ENCODE measurements at places on chromosomes 6 and 20.

- no peak for DNase-seq
These were observed 8.4 kb downstream of the CST7 start for GRCh38 chr20:24957326-24958016.

GRCh38 chr6:143248359-143248758 is 187.7 kb downstream of the AIG1 start:
- no peak for DNase-seq

GRCh38 chr6:116366740-116367275 is 3.9 kb upstream of the DSE start:
- DNase-seq: no peak

DNA sequence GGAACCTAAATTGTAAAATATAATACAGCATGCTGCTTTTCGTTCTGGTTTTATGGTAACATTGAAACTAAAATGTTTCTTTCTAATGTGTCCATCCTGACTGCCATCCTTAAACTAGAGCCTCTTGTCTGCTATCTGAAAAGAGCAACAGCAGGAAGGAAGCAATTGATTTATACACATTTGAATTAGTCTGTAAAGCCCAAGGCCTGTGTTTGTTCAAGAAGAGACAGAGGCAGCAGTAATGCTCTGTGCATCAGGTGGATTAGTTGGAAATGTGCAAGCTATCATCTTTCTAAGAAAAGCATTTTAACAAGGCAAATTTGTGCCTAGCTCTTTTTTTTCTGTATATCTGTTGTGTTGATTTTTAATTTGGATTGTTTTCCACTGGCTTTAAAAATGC is 128.6 kb downstream of the SCAF8 start:
- no peak for DNase-seq

- DNase-seq: peak; percentile 82
These were observed 654 bp downstream of the WASF1 start for GRCh38 chr6:110178626-110179405.

DNA sequence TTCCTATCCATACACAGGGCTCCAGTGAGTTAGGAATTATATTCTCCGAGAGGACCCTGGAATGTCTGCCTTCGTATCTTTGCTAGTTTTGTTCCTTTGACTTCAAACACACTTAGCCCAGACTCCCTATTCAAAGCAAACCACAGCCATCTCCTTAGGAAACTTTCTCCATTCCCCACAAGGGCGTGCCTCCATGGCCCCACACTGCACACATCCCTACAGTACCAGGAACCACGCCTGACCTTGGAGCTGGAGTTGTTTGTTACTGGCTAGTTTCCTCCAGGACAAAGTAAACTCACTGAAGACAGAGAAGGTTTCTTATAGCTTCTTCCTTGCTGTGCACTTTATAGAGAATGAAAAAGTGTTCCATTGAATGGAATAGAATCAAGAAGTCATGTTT is 412.8 kb upstream of the AGPAT4 start:
- DNase-seq: no peak

- no peak for DNase-seq
These were observed 87.1 kb downstream of the ZDHHC14 start for GRCh38 chr6:157468054-157468453.
